ENCODE measurements at places on chromosomes 6 and 20.

DNA sequence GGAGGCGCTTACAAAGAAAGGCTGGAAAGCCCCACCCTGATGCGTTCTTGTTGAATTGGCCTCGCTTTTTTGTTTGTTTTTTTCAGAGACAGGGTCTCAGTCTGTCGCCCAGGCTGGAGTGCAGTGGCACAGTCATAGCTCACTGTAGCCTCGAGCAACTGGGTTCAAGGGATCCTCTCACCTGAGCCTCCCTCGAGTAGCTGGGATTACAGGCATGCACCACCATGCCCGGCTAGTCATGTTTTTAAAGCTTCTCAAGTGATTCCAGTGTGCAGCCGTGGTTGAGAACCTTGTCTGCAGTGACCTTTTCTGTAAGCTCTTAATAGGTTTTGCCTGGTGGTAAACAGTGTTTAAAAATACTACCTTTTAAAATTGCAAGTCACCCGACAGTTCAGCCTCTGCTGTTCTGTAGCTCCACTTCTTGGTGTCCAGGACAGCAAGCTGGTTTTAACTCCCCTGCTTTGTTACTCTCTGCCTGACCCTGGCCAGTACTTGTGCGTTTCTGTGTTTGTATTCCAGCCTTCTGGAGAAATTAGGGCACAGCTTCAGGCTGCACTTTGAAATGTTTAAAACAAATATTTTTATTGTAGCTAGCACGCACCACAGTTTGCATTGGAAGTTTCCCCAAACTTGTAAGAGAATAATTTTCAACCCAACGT lies 54.4 kb downstream of the KDM1B start:
- DNase-seq = no peak

DNA sequence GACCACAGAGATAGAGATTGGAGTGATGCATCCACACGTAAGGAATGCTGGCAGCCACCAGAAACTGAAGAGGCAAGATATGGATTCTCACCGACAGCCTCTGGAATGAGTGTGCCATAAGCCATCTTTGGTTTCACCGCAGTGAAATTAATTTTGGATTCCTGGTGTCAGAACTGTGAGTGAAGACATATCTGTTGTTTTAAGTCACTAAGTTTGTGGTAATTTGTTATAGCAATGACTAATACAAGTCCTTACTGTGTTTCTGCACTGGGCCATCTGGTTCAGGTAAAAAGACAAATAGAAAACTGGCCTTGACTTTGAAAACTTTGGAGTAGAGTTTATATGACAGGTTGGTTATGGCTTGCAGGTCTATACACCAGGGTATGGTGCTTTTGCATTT lies 261.9 kb downstream of the PHF3 start:
- no peak for DNase-seq

GRCh38 chr6:158910484-158911440 lies 89.2 kb downstream of the RSPH3 start:
- DNase-seq = no peak

DNA sequence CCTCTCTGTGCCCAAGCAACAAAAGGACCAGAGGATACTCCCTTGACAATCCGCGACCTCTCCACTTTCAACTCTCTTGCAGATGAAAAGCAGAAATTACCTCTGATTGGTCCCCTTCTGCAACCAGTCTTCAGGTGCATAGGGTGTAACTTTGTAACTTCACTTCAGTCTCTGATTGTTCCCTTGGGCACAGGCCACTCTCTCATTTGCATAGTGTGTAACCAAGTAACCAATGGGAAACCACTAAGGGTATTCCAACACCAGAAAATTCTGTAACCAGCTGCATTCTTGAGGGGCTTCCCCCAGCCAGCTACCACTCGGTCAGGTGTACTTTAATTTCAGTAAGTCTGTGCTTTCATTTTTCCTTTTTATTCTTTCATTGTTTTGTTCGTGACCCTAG lies 4.4 kb upstream of the RAET1L start:
- DNase-seq = no peak

DNA sequence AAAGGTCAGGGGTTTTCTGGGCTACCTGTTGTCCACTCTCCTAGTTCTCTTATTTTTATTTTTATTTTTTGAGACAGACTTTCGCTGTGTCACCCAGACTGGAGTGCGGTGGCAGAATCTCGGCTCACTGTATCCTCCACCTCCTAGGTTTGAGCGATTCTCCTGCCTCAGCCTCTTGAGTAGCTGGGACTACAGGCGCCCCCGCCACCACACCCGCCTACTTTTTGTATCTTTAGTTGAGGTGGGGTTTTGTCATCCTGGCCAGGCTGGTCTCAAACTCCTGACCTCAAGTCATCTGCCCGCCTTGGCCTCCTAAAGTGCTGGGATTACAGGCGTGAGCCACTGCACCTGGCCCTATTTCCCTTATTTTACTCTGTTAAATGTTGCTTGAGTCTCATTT lies 149.0 kb downstream of the EYA4 start:
- DNase-seq = no peak

GRCh38 chr6:159390381-159390780 lies 221.2 kb downstream of the FNDC1 start:
- DNase-seq = no peak

- peak; percentile 90 for DNase-seq
Measured at GRCh38 chr20:19688031-19688806, 69.8 kb upstream of the RIN2 start.

DNA sequence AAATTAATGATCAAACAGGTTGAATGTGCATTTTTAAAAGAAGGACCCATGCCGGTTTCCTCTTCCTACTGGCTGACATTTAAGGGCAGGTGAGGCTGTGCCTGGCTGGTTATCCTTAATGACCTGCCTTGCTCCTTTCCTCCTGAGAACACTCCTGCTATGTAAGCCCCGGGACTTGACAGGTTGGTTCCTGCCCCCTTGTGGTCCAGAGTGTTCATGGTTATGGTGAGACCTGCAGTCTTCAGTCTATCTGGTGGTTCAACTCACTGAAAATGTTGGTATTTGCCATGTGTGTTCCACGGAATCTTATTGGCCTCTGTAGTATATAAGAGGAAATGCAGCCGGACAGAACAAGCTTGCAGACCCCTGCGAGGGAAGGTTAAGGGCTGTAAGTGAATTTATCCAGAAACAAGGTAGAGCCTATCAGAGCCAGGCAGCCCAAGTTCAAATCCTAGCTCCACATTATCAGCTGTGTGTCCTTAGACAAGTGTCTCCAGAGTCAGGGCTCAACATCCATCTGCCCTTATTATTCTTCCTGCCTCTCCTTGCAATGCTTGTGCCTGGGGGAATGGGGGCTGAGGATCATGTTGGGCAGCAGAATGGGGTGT lies 5.2 kb upstream of the BPIFA3 start:
- no peak for DNase-seq

All from osteocyte (in vitro differentiated cells).